OCI-LY7 (cell line): ENCODE measurements at places on chromosomes 2 and 18.

DNA sequence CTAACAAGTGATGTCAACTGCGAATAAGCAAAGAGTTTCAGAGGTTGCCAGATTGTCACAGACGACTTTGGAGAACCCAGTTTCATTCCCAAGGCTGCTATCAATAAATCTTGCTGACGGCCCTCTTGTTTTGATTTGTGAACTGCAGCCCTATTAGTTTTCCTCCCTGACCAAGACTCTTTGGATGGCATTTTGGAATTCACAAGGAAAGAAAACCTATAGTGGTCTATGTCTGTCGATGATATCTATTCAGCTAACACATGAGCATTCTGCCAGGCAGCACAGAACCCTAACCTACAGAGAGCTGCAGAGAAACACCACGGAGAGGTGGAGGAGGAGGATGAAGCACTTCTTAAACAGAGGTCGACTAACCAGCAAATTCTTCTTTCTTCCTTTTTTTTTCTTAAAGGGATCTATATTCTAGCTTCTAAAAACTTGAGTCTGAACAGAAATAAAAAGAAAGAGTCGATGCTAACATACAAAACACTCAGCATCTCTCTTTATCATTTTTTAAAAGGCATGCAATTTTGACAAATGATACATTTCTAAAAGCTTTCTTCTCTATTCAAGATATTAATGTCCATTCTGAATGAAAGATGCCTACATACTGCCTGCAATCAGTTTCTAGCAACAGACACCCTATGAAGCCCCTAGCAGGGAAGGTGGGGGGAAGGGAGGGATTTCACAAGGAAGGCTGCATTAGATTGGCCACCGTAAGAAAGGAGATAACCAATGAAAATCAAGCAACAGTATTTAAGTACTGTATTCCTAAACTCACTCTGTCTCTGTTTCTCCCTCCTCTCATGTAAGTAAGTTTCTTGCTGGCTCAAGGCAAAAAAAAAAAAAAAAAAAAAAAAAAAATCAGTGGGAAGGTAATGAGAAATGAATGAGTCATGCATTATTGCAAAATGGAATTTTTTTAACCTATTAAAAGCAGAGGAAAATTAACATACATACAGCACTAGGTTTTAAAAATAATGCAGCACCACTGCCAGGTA is 83.0 kb upstream of the CHRNA1 start:
- DNase-seq: no peak

DNA sequence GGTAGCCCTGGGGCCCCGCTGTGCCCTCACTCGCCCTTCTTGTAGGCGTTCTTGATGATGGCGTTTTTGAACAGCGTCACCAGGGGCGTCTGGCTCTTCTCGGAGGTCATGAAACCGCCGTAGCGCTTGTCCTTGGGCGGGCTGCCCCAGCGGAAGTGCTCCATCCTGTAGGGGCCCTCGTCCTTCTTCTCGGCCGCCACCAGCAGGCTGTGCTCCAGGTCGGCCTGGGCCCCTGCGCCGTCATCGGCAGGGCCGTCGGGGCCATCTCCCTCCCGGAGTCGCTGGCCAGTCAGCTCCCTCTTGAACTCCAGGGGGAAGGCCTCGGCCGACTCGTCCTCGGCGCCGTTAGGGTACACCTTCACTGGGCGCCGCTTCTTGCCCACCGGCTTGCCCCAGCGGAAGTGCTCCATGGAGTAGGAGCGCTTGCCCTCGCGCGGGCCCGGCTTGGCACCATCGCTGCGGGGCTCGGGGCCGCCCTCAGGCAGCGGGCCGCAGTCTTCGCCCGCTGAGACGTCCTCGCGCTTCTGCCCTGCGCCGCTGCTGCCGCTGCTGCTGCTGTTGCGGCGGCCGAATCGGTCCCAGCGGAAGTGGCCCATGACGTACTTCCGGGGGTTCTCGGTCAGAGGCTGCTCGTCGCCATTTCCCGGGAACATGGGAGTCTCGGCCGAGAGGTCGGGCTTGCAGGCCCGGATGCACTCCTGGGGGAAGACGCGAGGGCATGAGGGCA is 7.2 kb downstream of the POMC start:
- no peak for DNase-seq

DNA sequence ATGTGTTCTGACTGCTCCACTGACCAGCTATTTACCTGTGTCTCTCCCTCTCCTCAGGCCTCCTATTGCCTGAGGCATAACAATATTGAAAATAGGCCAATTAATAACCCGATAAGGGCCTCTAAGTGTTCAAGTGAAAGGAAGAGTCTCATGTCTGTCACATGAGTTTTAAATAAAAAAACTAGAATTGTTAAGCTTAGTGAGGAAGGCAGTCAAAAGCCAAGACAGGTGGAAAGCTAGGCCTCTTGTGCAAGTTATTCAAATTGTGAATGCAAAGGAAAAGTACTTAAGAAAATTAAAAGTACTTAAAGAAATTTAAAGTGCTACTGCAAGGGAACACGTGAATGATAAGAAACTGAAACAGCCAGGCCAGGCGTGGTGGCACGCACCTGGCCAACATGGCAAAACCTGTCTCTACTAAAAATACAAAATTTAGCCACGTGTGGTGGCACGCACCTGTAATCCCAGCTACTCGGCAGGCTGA is 44.9 kb upstream of the TAF4B start:
- peak; percentile 62 for DNase-seq

GRCh38 chr2:88221365-88221942 is 51.3 kb downstream of the THNSL2 start:
- DNase-seq: no peak
